Activated T-cell treated with anti-CD3 and anti-CD28 coated beads, Interleukin-2, amount 50 U/mL, for 4 hours (primary cell): ENCODE measurements at places on chromosomes 5 and 9. TPM values are rescaled to one million over a fixed set of nuclear protein-coding genes. Genes with fewer than 3 reads are reported as not detected.

DNA sequence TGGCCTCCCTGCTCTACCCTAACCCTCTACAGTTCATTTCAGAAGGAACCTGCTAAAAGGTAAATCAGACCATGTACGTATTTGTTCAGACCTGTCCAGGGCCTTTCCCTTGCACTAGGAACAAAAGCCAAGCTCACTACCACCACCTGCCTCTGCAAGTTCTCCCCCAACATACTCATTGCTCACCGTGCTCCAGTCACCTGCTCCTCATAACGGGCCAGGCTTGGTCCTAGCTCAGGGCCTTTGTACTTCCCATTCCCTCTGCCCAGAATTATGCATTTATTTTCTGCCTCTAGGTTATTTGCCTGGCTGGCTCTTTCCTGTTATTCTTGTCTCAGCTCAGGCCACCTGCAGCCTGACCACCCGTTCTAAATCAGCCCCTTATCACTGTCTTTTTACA, 4.8 kb upstream of the FGF1 start:
- DNase-seq: no peak

- no peak for DNase-seq
Observed at GRCh38 chr9:69028754-69029153, 6.8 kb upstream of the FXN start.

DNA sequence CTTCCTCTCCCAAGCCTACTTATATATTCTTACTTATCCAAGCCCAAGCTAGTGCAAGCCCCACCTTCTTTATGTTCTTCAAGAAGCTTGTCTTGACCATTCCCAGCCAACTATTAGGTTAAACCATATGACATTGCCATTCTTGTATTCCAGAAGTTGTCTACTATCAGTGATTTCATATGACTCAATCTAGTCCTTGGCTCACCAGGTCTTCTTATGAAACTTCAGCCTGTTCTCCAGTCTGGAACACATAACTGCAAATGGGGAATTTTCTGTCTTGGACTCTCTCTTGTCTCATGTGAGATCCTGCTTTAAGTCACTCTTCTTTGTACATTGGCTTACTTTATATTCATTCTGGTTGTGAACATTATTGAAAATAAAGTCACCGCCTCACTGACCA, 130.7 kb downstream of the TTLL11 start:
- DNase-seq: no peak

- no peak for DNase-seq
Observed at GRCh38 chr5:135740475-135740874, 94.0 kb upstream of the SLC25A48 start.

DNA sequence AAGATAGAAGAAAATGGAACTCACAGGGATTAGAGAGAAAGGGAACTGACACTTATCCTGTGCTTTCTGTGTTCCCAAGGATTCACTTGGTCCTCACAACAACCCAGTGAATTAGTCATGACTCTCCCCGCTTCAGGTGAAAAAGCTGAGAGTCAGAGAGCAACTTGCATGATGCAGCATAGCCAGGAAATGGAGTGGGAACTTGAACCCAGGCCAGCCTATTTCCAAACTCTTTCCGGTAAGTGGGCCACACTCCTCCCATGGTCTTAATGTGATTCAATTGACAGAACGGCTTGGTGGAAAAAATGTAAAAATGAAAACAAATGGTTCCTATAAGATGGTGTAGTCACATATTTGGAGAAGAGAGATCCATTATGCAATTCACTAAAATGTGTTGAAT, 45.9 kb upstream of the CEMIP2 start:
- no peak for DNase-seq

- DNase-seq: no peak
Observed at GRCh38 chr5:139852696-139853095, 57.1 kb downstream of the PSD2 start.

DNA sequence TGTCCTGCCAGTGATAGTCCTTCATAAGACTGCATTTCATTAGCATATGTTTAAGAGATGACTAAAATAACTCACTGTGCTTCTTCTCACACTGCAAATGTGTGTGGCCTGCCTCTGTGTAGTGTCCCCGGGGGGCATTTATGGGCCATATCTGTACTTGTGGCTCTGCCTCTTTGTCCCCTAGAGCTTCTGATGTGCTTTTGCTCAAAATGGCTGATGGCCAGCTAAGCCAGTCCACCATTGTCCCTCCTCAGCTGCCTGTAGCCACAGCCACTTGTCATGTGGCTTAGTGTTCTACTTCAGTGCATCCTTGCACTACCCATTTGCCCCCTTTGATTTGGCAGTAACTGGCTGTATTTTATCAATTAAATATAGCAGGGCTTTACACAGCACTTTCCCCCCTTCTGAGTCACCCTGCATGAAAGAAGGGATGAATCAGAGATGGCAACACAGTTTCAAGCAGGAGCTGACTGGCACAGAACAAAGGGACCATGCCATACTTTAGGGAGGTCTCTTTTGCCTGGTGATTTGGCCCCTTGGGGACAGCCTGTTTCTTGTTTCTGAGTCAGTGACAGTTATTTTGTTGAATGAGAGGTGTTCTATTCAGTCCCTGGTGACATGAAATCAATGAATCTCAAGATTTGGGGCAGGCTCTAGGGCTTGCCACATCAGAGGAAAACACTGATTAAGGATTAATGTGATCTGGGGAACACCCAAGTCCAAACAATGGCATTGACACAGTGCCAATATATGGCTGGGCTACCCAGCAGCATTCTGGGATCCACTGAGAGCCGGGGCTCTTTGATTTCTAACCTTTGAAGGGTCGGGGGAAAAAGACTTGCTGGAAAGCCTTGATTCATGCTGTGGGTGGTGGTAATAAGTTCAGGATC, 245.5 kb downstream of the SMARCA2 start:
- no peak for DNase-seq

DNA sequence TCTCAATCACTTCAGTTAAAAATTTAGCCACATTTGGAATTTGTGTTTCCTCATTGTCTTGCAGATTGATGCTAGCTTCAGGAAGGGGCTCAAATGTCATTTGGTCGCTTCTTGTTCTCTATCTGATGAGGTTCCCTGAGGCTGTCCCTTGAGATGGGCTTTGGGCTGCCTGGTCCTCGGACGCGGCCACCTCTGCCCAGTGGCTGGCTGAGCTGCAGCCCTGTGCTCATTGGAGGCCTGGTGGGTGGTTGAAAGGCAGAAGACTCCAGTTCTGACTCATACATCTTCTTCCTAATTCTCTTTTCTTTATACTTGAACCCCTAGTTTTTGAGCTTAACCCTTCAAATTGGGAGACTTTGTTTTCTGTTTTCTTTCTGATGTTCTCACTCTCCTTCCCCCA, 78.8 kb upstream of the NTRK2 start:
- DNase-seq: no peak

DNA sequence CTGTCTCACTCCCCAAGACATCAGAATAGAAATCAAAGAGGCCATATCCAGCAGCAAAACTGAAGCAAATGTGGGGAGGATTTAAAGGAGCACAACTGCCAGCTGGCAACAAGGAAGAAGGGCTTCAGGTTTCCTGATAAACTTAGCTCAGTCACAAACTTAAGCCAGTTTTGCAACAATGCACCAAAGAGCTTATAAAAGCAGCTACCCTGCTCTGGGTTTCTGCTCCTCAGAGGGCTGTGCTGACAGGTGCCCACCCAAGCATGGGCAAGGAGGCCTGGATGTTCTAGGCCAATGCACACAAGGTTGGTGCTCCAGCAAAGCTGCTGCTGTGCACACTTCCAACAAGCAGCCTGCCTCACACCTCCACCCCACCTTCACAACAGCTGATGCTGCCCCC, 132.9 kb downstream of the SIL1 start:
- no peak for DNase-seq

DNA sequence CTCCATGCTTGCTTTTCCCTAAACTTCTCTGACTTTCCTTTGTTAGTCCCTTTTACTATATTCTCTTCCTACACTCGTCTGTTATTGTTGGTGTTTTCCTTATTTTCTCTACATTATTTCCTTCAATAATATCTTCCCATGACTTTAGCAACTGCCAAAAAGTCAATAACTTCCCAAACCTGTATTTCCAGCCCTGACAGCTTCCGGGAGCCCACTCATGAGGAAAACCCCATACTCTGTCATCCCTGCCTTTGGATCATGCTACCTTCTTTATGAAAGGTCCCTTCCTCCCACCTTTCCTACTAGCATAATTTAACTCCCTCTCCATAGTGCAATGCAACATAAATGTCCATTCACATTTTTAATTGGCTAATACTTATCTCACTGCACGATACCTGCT, 144.0 kb upstream of the CDH6 start:
- no peak for DNase-seq

DNA sequence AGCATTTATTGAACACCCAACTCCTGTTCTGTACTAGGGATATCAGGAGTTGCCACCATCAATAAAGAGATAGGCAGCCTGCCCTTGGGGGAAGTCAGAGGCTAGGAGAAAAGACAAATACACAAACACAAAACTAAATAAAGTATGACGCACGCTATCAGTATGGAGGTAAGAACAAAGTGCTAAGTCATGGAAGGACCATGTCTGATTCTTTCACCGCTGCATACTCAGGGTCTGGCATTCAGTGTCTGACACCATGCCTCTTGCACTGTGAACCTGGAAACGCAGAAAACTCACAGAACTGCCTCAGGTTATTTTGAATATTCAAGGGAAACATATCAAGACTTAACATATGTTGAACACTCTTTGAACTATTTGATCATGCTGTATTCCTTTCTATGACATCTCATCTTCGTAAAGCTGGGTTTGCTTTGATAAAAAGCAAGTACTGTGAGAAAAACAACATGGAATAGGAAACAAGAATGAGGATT, 65.3 kb downstream of the ADAMTSL1 start:
- no peak for DNase-seq

- DNase-seq: no peak
Observed at GRCh38 chr5:33806738-33807442, 84.9 kb downstream of the ADAMTS12 start.

DNA sequence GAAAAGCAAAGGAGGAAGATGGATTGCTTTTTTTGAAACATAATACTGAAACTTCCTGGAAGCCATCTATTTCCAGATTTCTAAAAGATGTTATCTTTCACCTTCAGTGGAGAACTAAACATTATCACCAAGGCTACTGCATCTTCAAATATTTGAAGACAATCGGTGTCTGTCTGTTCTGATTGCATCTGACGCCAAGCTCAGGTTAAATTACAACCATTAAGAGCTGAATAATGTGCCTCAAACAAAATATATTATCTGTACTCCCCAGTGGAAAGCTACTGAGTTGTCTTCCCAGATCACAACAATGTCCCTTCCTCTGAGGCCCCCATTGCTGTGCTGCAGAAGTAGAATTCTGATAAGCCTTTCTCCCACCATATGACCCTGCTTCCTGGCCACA, 342.3 kb downstream of the PLK2 start:
- DNase-seq: no peak

GRCh38 chr9:31839273-31839672, 545.2 kb upstream of the ACO1 start:
- DNase-seq: no peak

GRCh38 chr9:99986642-99987041, 80.2 kb downstream of the STX17 start:
- DNase-seq: no peak

DNA sequence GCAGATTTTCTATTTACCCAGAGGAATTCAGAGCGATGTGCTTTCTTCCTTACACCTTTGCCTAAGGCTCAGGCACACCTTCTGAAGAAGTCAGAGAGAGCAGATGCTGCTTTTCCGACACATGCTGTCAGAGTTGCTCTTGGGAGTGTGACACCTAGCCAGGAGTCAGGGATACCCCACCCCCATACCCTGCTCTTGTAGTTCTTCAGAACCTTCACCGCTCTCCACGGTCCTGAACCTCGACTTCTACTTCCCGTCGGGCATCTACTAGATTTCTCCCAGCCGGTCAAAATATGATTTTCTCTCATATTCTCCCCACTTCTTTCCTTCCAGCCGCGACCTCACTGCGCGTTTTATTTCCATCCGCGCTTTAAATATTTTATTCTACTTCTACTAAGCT, 1.7 kb downstream of the GRIN3A start:
- no peak for DNase-seq

DNA sequence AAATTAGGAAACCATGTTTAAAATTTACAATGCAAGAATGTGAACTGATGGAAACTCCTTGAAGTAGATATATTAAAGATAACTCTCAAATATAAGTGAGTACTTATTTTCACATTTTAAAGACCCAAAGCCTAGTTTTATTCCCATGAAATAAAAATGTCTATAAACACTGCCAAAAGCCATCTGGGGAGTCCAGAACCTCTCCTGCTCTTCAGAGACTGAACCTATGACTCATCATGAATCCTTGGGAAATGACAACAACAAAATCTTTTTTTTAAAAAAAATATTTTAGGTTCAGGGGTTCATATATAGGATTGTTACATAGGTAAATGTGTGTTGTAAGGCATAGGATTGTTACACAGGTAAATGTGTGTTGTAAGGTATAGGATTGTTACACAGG, 33.8 kb upstream of the FYB1 start:
- no peak for DNase-seq

- DNase-seq: no peak
Observed at GRCh38 chr9:131582466-131583336, 37.4 kb downstream of the PRRT1B start.

GRCh38 chr9:23823986-23824829, 1.8 kb downstream of the ELAVL2 start:
- no peak for DNase-seq

DNA sequence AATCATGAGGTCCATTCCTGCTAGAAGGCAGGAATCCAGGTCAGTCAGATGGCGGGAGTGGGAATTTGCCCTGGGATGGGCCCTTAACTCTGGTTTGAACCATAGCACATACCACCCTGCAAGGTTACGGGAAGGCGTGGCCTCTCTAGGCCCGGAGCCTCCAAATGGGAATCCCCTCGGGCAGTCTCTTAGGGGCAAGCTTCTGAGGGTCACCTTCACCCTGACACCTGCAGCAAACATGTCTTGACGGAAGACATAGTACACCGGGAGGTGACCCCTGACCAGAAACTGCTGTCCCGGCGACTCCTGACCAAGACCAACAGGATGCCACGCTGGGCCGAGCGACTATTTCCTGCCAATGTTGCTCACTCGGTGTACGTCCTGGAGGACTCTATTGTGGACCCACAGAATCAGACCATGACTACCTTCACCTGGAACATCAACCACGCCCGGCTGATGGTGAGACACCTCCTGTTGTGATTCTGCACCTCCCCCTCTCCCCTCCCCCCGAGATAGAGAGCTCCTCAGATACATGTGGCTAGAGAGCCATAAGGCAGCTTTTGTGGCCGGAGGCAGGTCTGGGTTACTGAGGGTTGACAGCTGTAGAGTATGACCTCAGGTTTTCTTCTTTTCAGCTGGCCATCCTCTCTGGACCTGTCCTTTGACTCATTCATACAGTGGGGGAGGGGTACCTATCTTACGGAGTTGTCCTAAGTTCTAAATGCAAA, 957 bp downstream of the PRELID1 start:
- DNase-seq: no peak

- DNase-seq: peak; percentile 83
Observed at GRCh38 chr9:124774129-124774978, 2.6 kb upstream of the OLFML2A start.

Gene CFAP77
- total RNA-seq: not detected

Gene DCP2
- total RNA-seq: 36.8 TPM

Gene AP3S1
- total RNA-seq: 53.0 TPM

Gene LMBRD2
- 8.7 TPM for total RNA-seq

Gene ZDHHC11B
- 0.21 TPM for total RNA-seq

Gene FLT4
- total RNA-seq: 1.2 TPM

Gene ENC1
- 2.4 TPM for total RNA-seq

Gene TMEM267
- total RNA-seq: 18.6 TPM

Gene BNIP1
- 31.7 TPM for total RNA-seq

Gene TMEFF1
- total RNA-seq: 0.18 TPM
